Hepatic stellate cell (primary cell): ENCODE measurements at places on chromosomes 3 and 15.

GRCh38 chr3:173140986-173141385, at the start of gene SPATA16:
Gene SPATA16, minus strand, starts transcription at chr3:173141235. Its CDS starts 23,504 bp downstream, at chr3:173117731.
- DNase-seq, result no peak

DNA sequence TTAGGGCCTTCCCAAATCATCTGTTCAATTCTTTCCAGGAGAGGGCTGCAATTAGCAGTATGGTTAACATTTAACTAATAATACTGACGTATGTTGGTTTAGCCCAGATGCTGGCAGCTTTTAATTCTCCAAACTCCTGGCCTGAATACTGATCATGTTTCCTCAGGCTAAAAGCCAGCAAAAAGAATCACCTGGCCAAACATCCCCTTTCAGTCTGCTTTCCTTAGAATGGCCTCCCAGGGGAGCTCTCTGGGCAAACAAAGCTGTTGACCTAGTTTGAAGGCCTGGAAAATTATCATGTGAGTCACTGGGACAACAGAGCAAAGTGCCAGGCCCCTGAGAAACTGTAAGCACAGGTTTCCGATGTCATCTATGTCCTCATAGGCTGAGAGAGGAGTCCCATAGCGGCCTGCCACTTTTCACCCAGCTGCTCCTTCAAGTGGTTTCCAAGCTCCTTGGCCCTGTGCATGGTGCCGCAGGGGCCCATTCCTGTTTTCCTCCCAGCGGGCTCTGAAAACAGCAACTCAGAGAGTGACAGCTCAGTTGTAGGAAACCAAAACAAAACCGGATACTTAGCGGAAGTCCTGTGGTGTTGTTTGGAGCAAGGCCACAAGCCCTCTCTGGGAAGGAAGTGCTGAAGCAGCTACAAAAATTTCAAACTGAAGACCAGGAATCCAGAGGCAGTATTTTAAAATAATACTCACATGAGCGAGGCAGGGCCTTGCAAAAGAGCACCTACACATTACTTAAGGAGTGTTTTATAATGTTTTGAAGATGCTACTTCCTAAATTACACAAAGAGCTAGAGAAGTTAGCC, 36.5 kb upstream of the RAB11A start:
- peak; percentile 83 for DNase-seq

DNA sequence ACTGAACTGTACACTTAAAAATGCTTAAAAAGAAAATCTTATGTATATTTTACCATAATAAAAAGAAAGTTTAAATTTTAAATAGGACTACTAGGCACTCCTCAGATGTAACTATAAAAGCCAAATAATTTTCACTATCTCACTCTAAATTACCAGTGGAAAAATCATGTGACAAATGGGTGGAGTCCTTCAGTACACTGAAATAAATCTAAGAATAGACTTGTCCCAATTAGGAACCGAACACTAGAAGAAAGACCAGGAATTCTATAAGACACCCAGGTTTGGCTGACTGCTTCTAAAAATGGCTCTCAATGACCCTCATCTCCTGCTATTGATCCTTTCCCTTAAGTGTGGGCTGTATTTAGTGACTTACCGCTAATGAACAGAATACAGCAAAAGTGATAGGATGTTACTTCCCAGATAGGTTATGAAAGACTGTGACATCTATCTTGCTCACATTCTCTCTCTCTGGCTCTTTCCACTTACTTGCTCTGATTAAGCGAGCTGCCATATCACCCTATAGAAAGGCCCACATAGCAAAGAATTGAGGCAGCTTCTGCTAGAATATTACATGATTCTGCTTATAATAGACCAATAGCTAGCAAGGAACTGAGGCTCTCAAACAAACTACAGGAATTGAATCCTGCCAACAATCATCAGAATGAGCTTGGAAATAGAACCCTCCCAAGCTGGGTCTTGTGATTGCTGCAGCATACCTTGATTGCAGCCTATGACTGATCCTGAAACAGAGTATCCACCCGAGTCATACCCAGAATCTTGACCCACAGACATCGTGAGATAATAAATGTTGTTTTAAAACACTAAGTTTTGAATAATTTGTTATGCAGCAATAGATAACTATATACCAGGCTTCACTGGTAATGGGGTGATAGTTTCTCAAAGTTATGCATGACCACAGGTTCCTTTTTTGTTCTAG, 16.9 kb downstream of the TTBK2 start:
- DNase-seq, result no peak

- no peak for DNase-seq
These were observed 102.8 kb downstream of the CHSY1 start for GRCh38 chr15:101148881-101149664.

DNA sequence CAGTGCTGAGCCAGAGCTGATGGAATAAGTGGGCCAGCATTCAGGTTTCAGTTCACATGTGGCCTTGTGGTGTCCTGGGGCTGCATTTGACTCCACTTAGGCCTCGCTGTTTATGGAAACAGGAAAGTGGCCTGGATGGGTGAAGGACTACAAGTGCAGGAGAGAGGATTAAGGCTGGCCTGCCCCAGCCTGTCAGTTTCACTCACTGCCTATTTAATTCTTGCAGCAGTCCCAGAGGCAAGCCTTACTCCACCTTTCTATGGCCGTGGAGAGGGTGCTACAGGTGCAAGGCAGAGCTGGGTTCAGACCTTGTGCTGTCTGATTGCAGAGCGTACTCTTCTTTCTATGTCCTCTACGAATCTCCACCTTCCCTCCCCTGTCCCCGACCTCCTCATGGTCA, 37.7 kb downstream of the ABHD17C start:
- DNase-seq, result no peak

DNA sequence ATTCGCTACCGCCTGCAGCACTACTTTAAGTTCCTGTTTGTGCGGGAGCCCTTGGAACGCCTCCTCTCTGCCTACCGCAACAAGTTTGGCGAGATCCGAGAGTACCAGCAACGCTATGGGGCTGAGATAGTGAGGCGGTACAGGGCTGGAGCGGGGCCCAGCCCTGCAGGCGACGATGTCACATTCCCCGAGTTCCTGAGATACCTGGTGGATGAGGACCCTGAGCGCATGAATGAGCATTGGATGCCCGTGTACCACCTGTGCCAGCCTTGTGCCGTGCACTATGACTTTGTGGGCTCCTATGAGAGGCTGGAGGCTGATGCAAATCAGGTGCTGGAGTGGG, 995 bp downstream of the CHST14 start:
- no peak for DNase-seq

GRCh38 chr15:74239051-74239705, 3.1 kb downstream of the CCDC33 start:
- DNase-seq, result no peak

DNA sequence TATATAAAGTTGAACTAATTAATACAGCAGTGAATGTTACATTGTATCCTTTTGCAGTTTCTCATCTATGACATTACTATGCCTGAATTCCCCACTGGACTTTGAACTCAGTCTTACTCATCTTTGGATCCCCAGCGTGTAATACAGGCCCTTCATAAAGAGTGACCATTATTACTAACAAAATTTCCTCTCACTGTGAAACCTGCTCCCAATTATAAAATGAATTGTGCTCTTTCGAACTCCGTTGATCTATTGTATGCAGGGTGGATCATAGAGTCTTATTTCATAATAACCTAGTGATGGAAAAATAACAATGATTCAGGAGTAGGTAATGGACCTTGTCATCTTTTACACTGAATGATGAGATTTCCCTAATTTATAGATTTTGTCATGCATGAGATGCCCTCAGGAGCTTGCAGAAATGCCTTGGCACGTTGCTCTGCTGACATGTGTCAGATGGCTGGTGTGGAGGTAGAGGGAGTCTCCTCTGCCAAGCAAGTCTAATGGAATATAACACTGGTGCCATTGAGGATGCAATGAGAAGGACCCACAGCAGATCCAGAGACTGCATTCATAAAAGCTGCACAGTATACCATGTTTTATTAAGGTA, 25.5 kb downstream of the B3GNT5 start:
- no peak for DNase-seq

GRCh38 chr3:106819440-106819839, 557.8 kb upstream of the CCDC54 start:
- DNase-seq, result no peak

GRCh38 chr3:150308037-150308319, 100.1 kb upstream of the TSC22D2 start:
- DNase-seq, result no peak

- DNase-seq, result no peak
These were observed 52.2 kb downstream of the REC114 start for GRCh38 chr15:73495181-73495580.

DNA sequence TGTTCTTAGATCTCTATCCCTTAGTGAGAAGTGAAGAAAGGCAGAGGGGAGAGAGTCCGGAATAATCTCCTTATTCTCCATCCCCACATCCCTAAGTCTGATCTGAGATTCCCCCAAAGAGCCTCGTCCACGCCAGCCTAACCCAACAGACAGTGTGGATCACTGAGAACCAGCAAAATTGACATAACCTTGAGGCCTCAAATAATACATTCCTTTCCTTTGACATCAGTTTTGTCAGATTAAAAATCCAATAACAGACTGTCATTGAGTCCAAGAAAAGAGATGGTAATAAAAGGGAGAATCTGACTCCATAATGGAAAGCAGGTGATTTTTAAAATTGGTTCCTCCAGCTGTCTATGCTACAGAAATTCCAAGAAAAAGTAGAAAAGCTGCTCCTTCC, 7.7 kb upstream of the SIAH2 start:
- DNase-seq, result no peak

- DNase-seq, result no peak
These were observed 331.5 kb upstream of the CFAP20DC start for GRCh38 chr3:59381282-59381681.

DNA sequence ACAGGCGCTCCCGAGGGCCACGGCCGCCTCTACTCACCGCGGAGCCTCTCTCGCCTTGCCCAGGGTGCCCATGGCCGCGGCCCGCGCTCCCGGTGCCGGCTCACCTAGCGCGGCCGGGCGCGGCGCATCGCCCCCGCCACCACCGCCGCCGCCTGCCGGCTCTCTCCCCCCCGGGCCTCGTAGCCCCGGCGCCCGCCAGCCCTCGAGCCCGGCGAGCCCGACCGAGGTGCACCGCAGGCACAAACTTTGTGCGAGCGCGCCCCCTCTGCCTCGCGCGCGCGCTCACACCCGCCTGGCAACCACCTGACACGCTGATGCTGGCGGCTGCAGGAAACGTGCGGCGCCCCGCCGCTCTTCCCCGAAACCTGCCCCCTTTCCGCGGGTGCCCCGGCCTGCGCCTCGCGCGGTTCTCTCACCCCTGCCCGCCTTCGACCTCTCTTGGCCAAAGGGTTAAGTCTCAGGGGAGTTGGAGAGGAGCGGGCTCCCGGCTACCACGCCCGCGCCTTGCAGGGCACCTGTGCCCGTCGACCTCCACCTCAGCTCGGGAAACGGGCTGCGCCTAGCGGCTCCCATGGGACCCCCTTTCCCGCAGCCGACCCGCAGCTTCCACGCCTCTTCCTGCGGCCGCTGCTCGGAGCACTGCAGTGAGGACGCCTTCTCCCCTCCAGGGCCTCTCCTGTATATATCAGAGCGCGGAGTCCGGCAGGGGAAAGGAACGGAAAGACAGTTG, at the start of gene RASGRP1:
Gene RASGRP1 (minus strand): TSS at position 258 of the 730 bp plus-strand sequence. CDS start 186 bp downstream, at position 72.
- DNase-seq, result peak; percentile 45

- no peak for DNase-seq
These were observed 283.5 kb upstream of the PDZRN3 start for GRCh38 chr3:73908218-73908617.

DNA sequence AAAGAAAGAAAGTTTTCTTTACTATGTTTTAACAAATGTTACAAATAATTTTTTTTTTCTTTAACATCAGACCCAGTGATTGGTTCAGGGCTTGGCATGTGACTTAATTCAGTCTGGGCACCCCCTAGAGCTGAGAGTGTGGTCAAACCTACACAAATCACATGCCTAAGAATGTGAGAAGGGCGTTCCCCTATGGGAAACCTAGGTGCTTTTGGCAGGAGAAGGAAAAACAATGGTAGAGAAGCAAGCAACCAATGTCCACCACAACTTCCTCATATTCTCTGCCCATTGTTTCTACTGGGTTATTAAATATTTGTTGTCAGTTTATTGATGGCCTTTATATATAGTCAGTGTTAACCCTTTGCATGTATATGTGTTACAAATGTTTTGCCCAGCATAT, 21.4 kb upstream of the PIAS1 start:
- no peak for DNase-seq

DNA sequence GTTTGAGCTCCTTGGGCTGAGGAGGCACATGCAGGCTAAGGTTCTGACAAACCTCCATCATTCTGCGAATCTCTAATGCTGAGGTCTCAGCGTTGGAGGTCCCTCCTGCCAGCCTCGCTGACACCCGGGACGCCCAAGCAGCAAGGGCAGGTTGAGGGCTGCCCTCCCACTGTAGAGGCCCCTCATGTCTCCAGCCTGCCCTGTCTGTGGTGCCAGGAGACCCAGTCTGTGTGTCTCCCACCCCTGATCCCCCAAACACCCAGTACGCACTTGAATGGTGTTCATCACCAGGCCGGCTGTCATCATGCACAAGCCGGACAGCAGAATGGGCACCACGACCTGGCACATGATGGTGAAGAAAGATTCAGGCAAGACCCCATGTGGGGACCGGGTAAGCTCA, 27.8 kb downstream of the SLC41A3 start:
- DNase-seq, result no peak

DNA sequence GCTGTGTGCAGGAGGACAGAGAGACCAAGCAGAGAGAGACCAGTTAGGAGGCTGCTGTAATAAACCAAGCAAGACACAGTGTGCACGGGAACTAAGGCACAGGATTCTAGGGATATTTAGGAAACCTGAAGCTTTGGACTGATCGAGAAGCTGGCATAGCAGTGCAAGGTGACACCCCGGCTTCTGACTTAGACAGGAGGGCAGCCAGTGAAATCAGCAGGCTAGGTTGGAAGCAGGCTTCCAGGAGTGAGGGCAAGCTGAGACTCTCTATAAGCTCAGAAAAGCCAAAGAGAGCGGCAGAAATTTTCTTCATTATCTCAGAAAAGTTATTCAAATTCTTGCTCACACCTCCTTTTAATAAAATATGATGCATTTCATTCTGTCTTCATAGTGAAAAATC, 104.6 kb downstream of the LIPC start:
- DNase-seq, result no peak

- no peak for DNase-seq
These were observed 2.6 kb upstream of the ZSCAN2 start for GRCh38 chr15:84598250-84598649.

GRCh38 chr15:55654561-55655031, 66.5 kb upstream of the PYGO1 start:
- no peak for DNase-seq

- no peak for DNase-seq
These were observed 89.7 kb downstream of the TP63 start for GRCh38 chr3:189720736-189721417.

DNA sequence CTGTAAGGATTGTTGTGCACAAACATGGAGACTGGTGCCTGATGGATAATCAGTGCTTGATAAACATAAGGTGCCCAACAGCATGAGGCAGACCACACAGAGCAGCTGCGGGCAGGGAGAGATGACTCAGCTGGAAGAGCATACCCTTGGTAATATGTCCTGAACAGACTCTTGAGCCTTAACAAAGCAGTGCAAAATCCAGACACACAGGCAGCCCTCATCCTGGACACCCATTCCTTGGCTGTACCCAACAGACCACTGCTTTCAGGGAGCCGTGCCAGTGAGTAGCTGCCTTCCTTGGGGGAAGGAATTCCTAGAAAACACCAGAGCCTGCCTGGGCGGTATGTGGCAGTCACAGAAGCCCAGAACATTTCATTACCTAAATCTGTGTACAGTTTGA, 156.2 kb downstream of the CLSTN2 start:
- no peak for DNase-seq

GRCh38 chr15:83199288-83199687, 8.3 kb downstream of the HDGFL3 start:
- DNase-seq, result no peak
